T1000 (cell line): ENCODE measurements at places on chromosomes 7 and 10.

- no peak for DNase-seq
Measured at GRCh38 chr7:77569514-77570232, 32.6 kb downstream of the PTPN12 start.

GRCh38 chr10:2990764-2991163 is 76.6 kb upstream of the PFKP start:
- no peak for DNase-seq

- no peak for DNase-seq
Measured at GRCh38 chr7:13894377-13894776, 95.1 kb downstream of the ETV1 start.

DNA sequence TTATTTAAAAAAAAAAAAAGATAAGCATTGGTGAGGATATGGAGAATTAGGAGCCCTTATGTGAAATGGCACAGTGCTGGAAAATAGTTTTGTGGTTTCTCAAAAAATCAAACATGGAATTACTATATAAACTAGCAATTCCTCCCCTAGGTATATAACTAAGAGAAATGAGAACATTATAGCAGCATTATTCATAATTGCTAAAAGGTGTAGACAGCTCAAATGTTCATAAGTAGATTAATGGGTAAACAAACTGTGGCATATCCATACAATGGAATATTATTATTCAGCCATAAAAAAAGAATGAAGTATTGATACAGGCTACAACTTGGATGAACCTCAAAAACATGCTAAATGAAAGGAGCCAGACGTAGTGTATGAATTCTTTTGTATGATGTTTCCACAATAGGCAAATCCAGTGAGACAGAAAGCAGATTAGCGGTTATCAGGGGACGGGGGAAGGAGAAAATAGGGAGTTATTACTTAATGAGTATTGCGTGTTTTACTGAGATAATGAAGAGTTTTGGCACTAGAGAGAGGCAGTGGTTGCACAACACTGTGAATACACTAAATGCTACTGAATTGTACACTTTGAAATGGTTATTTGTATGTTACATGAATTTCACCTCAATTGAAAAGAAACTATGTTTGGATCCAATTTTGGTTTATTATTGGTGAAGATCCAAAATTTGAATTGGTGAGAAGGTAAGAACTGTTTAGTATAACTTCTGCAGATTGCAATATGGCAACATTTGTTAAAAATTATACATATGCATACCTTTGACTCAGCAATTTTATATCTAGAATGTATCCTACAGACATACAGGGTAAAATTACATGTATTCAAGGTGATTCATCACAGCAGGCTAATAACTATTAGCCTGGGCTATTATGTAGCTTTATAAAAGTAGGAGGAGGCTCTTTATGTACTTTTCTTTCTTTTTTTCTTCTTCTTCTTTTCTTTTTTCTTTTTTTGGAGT is 69.7 kb downstream of the VCL start:
- no peak for DNase-seq
